SW 1271 (cell line): ENCODE measurements at places on chromosomes 16 and 17.
A peak's percentile ranks its signal among the peaks of the same experiment; 100 is the strongest.

GRCh38 chr17:40097931-40098845 is 2.2 kb downstream of the NR1D1 start:
- DNase-seq, result no peak

- DNase-seq, result no peak
Observed at GRCh38 chr17:6710317-6710716, 2.9 kb downstream of the SLC13A5 start.

DNA sequence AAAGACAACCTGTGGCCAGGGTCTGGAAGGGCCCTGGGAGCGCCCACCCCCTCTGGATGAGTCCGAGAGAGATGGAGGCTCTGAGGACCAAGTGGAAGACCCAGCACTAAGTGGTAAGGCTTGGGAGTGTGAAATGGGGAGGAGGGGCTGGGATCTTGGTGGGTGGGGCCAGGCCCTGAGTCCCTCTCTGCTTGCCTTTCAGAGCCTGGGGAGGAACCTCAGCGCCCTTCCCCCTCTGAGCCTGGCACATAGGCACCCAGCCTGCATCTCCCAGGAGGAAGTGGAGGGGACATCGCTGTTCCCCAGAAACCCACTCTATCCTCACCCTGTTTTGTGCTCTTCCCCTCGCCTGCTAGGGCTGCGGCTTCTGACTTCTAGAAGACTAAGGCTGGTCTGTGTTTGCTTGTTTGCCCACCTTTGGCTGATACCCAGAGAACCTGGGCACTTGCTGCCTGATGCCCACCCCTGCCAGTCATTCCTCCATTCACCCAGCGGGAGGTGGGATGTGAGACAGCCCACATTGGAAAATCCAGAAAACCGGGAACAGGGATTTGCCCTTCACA is 1.2 kb upstream of the STARD3 start:
- no peak for DNase-seq

- no peak for DNase-seq
Observed at GRCh38 chr16:11403534-11403795, 58.2 kb downstream of the RMI2 start.

GRCh38 chr17:74923538-74924249 is 379 bp upstream of the OTOP2 start:
- DNase-seq, result peak; percentile 31

GRCh38 chr16:55479430-55480140 is 587 bp downstream of the MMP2 start:
- DNase-seq, result no peak

- no peak for DNase-seq
Observed at GRCh38 chr17:43907425-43907981, at the start of gene MPP2. MPP2 (minus strand) TSS chr17:43907536; CDS start chr17:43904460, 3,076 bp downstream.

GRCh38 chr17:22671110-22671509 is 978.8 kb downstream of the KCNJ18 start:
- DNase-seq, result no peak

GRCh38 chr17:1936766-1937165 is 88.4 kb downstream of the RTN4RL1 start:
- no peak for DNase-seq

DNA sequence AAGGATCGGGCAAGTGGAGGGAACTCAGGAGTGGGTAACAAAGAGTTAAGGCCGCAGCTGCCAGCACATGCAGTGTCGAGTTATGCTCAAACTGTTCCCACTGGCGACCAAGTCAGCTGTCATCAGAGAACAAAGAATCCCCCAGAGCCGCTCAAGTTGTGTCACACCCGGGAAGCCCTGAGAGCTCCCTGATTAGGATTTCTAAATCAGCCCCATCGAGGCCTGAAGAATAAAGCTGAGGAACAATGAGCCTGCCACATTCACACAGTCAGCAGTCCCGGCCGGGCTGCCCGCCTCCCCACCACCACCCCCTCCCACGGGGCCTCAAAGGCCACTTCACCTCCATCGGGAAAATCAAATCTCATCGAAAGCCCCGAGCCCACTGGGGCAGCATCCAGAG is 84.5 kb downstream of the SOX9 start:
- DNase-seq, result no peak

- DNase-seq, result no peak
Observed at GRCh38 chr17:19652595-19652994, 4.0 kb downstream of the ALDH3A2 start.
